Epithelial cell of esophagus (primary cell): ENCODE measurements at places on chromosomes 12 and 14.

DNA sequence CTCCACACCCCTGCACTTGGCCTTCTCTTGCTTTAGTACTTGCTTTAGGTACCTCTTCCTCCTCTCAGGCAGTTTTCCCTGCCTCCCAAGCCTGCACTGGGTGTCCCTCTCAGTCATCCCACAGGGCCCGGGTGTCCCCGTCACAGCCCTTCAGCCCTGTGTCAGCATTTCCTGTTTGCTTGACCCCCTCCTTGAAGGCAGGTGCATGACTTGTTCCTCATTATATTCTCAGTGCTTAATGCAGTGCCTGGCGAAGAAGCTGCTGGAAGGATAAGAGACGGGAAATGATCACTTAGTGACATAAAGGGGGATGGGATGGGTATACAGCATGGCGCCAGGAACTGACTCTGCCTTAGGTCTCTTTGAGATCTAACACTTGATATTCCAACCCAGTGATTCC lies 61.5 kb downstream of the IQSEC3 start:
- DNase-seq, result no peak

GRCh38 chr12:13257356-13257875 lies 60.9 kb downstream of the EMP1 start:
- no peak for DNase-seq

GRCh38 chr12:120094485-120094884 lies 22.1 kb downstream of the RAB35 start:
- no peak for DNase-seq

DNA sequence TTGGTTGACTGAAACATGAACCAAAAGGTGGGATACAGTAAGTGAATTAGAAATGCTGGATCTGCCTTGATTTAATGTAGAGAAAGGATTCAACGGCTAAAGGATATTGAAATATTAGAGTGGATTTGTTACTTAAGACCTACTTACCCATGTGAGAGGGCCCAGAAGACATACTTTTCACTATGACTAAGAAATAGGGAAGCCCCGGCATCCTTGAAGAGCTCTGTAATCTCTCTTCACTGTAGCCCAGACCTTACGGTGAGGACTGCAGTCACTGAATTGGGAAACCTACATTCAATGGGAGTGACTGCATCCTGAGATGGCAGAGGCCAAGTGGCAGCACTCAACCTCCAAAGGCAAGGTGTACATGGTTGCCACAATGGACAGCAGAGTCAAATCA lies 52.5 kb downstream of the KANSL2 start:
- DNase-seq, result no peak

- DNase-seq, result peak; percentile 84
Measured at GRCh38 chr12:105590571-105590970, 260.1 kb downstream of the C12orf75 start.

DNA sequence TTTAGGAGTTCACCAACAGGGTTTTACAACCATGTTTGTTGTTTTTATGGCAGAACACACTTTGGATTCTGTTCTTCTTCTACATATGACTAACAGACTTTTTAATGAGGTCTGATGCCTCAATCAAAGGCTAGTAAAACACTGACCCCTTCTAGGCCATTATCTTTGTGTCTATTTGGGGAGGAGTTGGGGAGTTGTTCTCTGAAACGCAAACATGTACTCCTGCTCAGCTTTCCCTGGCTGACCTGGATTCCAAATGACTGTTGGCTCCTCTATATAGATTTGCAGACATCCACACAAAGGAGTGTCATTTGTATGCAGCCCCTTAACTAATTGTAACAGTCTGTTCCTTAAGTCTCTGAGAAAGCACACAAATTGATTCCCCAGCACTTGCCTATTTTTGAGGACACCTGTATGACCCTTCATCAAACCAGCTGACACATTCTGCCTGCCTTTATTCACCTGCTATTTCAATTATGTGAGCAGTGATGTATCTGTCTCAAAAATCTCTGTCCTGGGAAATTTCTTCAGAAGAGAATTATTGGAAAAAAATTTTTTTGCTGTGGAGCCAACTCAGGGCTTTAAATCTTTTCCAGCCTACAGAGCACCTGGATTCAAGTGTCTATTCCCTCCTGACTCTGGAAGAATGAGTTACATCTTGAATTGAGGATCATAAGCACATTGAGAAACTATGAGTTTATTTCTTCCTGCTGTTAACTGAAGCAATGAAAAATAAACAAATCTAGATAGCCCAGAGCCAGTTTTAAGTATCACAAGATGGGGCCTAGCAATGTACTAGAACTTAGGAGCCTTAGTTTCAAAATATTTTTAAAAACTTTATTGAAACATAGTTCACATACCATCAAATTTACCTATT lies 417.2 kb downstream of the RAD51B start:
- DNase-seq, result no peak

- peak; percentile 60 for DNase-seq
Measured at GRCh38 chr14:55553791-55554190, 26.2 kb upstream of the KTN1 start.

GRCh38 chr12:64679487-64680001 lies 69.2 kb downstream of the RASSF3 start:
- DNase-seq, result peak; percentile 94
